ENCODE measurements at places on chromosomes 1 and 21.

DNA sequence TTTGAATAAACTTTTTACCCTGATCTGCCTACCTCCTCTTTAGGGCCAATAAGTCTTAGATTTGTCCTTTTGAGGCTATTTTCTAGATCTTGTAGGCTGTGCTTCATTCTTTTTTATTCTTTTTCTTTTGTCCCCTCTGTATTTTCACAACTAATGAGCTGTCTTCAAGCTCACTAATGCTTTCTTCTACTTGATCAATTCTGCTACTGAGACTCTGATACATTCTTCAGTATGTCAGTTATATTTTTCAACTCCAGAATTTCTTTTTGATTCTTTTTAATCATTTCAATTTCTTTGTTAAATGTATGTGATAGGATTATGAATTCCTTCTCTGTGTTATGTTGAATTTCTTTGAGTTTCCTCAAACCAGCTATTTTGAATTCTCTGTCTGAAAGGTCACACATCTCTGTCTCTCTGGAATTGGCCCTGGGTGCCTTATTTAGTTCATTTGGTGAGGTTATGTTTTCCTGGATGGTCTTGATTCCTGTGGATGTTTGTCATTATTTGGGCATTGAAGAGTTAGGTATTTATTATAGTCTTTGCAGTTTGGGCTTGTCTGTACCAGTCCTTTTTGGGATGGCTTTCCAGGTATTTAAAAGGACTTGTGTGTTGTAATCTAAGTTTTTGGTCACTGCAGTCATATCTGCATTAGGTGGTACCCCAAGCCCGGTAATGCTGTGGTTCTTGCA is 11.2 kb upstream of the ATG4C start:
- no peak for DNase-seq

GRCh38 chr1:15328351-15329103 is 81.2 kb upstream of the EFHD2 start:
- peak; percentile 77 for DNase-seq

DNA sequence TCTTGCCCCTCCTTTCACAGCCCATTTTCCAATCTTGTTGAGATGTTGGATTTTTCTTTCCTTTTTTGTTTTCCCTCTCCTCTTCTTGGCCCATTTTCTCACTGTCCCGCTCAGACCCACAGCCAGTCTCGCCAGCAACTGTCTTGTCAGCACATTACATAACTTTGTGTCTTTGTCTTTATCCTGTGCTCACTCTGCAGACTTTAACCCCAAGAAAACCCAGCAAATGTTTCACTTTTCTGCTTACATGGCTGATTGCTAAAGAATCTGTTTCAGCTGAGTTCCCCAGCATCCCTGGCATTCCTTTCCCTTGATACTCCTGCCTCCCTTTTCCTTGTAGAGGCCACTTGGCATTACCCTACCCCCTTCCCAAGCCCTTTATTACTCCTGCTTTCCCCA is 74.6 kb downstream of the ZNF648 start:
- DNase-seq = no peak

DNA sequence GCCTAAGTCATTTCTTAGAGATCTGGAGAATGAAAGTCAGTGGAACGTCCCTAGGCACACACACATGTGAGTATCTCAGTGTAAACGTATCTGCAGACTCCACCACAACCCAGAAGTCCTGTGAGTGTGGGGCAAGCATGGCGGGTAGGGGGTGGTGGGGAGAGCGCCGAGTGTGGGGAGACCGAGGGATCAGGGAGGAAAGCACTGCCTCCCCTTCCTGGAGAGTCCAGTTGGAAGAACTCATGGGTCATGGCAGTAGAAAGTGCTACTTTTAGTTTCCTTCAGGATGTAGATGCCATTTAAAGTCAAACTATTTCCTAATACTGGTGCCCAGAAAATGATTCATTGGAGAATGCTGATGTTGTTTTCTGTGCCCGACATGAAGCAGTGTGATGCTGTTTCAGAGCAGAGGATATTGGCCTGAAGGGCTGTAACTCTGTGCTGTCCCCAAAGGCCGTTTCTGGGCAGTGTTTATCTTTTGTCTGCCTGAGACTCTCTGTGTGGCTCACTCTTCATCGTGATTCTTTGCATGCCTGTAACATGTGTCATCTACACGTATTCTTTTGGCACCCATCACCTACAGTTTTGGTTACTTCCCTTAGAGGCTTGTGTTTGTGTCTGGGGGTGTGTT is 45.7 kb upstream of the TSPAN2 start:
- DNase-seq = peak; percentile 61

- no peak for DNase-seq
Measured at GRCh38 chr1:177229781-177230180, 59.0 kb downstream of the BRINP2 start.

- peak; percentile 97 for DNase-seq
Measured at GRCh38 chr1:214445831-214446614, 105.4 kb downstream of the PTPN14 start.

DNA sequence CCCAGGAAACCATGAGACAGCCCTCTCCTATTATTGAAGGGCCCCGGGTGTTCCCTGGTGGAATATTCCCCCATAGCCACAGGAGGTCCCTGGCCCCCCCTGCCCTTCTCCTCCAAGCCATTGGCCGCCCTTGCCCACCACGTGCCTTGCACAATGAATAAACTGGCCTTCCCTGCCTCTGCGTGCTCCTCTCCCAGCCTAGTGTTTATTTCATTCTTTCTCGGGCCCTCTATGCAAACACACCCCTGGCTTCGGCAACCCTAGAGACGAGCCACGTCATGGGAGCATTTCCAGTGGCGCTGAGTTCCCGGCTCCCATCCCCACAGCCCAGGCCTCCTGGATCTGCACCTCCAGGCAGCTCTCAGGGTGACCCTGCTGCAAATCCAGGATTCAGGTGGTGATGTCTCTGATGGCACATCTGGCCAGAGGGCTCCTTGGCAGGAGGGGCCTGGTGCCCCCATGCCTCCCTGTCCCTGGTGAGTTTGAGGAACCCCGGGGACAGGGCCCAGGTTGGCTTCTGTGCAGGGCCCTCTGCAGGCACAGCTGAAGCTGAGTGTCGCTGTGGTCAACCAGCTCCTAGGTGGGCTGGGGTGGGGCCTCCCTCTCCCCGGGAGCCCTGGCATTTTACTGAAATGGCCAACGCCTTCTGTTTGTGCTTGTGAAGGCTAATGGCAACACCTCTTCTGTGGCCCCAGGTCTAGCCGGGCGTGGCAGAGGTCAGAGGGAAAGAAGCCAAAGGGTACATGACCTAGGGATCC is 6.2 kb downstream of the KRTAP10-12 start:
- no peak for DNase-seq

All from stromal cell of bone marrow (primary cell).